ENCODE measurements at places on chromosomes 5 and 9.

- no peak for DNase-seq
Observed at GRCh38 chr9:33161589-33162132, 5.5 kb downstream of the B4GALT1 start.

- DNase-seq = no peak
Observed at GRCh38 chr5:122332599-122333555, 20.8 kb downstream of the SNCAIP start.

- no peak for DNase-seq
Observed at GRCh38 chr5:37005252-37005651, 128.7 kb downstream of the NIPBL start.

- no peak for DNase-seq
Observed at GRCh38 chr9:117034866-117035265, 347.8 kb downstream of the TRIM32 start.

DNA sequence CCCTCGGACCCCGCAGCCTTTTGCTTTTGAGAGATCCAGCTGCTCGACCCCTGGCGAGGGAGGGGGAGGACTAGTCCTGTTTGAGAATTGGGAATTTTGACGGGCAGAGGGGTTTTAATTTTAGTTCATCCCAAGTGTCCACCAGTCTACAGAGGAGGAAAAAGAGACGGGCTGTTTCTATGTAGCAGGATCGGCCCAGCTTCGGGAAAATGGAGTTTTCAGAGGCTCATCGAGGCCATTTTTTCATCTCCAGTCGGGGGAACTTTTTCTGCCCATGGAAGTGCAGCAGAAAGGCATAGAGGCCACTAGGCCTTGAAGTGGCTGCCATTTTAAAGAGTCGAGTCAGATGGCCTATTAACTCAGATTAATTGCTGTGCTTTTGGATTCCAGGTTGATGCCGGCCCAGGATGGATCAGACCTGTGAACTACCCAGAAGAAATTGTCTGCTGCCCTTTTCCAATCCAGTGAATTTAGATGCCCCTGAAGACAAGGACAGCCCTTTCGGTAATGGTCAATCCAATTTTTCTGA lies 1.2 kb downstream of the NSD1 start:
- no peak for DNase-seq

- no peak for DNase-seq
Observed at GRCh38 chr5:102049517-102049916, 246.6 kb downstream of the SLCO4C1 start.

- no peak for DNase-seq
Observed at GRCh38 chr5:107968998-107969397, 298.3 kb upstream of the EFNA5 start.

Data from activated T-cell treated with anti-CD3 and anti-CD28 coated beads, Interleukin-2, amount 50 U/mL, for 48 hours (primary cell).